ENCODE measurements at places on chromosomes 6 and 20. TPM values are rescaled to one million over a fixed set of nuclear protein-coding genes. Genes with fewer than 3 reads are reported as not detected.

GRCh38 chr6:111662794-111663593 is 57.3 kb upstream of the TRAF3IP2 start:
- no peak overlapping the region for H3K4me3 ChIP-seq
- peaks cover 37% of the 10 kb centered on the region for H3K36me3 ChIP-seq
- no peak for DNase-seq
- no peaks in the 10 kb centered on the region for H3K4me1 ChIP-seq

The STMND1 gene
- not detected for total RNA-seq

DNA sequence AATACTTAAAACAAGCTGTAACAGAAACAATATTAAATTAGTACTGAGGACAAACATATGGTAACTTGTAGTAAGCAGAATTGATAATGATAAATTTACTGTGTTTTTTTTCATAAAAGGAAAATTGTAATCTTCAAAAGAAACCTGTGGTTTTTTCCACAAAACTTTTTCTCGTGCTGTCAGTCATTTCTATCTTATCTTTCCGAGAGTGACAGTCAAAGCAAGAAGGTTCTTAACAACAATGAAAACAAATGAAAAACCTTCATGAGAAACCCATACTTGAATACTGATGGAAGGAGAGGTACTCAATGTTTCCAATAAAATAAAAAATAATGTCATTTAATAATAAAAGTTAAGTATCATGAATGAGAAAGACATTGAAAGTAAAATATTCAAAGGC is 174.0 kb downstream of the TBC1D32 start:
- H3K27me3 ChIP-seq: no peaks in the 10 kb centered on the region
- no peak for DNase-seq
- no peak overlapping the region for H3K4me3 ChIP-seq
- peaks cover 3% of the 10 kb centered on the region for H3K4me1 ChIP-seq
- H3K27ac ChIP-seq: no peak overlapping the region
- peaks cover 56% of the 10 kb centered on the region for H3K36me3 ChIP-seq

GRCh38 chr6:133833949-133834359 is 55.0 kb upstream of the TCF21 start:
- H3K27me3 ChIP-seq: peaks cover 17% of the 10 kb centered on the region
- DNase-seq: no peak
- peaks cover 8% of the 10 kb centered on the region for H3K4me1 ChIP-seq
- no peaks in the 10 kb centered on the region for H3K36me3 ChIP-seq
- no peak overlapping the region for H3K27ac ChIP-seq
- no peak overlapping the region for H3K4me3 ChIP-seq

- no peak for DNase-seq
- H3K36me3 ChIP-seq: no peaks in the 10 kb centered on the region
- H3K27me3 ChIP-seq: peaks cover 7% of the 10 kb centered on the region
- no peak overlapping the region for H3K4me3 ChIP-seq
Observed at GRCh38 chr20:54162378-54163009, 11.3 kb downstream of the CYP24A1 start.

DNA sequence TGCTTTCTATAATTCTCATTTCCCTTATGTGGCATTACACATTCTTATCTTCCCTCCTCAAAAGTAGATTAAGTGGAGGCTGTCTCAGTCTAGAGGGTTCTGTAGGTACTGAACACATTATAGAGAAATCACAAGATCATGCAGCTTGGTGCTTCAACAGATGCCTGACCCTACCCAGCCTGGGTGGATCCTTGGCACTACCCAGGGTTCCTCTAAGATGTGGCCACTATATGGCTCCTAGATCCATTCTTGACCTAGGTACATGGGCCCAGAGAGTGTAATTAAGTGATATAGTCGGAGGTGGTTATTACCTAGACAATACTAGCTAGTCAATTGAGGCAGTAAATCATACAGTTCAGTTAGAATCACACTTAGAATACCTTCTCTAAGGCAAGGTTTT is 213.9 kb downstream of the AKAP7 start:
- no peaks in the 10 kb centered on the region for H3K4me1 ChIP-seq
- H3K27me3 ChIP-seq: peaks cover 2% of the 10 kb centered on the region
- no peak for DNase-seq
- H3K36me3 ChIP-seq: no peaks in the 10 kb centered on the region

DNA sequence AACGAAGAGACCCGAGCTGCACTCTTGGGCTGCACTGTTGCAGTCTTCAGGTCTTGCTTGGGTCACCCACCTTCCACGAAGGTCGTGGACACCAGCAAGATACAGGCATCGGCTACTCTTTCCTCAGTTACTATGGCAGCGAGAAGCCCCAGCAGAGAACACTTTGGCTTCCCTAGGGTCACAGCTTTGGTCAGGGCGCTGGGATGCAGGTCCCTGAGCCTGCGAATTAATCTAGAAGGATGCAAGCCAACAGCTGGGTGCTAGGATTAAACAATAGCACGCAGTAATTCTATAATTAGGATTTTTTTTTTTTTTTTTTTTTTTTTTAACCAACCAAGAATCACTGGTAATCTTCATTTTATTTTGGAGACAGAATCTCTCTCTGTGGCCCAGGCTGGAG is 2.1 kb downstream of the KHDC3L start:
- no peak overlapping the region for H3K27ac ChIP-seq
- H3K36me3 ChIP-seq: no peaks in the 10 kb centered on the region
- DNase-seq: no peak
- no peaks in the 10 kb centered on the region for H3K4me1 ChIP-seq

GRCh38 chr6:150179030-150179429 is 36.2 kb downstream of the PPP1R14C start:
- no peaks in the 10 kb centered on the region for H3K27me3 ChIP-seq
- no peak overlapping the region for H3K27ac ChIP-seq
- H3K36me3 ChIP-seq: no peaks in the 10 kb centered on the region
- H3K4me1 ChIP-seq: peaks cover 19% of the 10 kb centered on the region
- H3K4me3 ChIP-seq: no peak overlapping the region

GRCh38 chr6:127539272-127539671 is 20.1 kb upstream of the MTCL3 start:
- H3K36me3 ChIP-seq: no peaks in the 10 kb centered on the region
- peaks cover 8% of the 10 kb centered on the region for H3K27me3 ChIP-seq
- H3K4me1 ChIP-seq: no peaks in the 10 kb centered on the region
- H3K4me3 ChIP-seq: no peak overlapping the region
- H3K27ac ChIP-seq: no peak overlapping the region
- DNase-seq: no peak

DNA sequence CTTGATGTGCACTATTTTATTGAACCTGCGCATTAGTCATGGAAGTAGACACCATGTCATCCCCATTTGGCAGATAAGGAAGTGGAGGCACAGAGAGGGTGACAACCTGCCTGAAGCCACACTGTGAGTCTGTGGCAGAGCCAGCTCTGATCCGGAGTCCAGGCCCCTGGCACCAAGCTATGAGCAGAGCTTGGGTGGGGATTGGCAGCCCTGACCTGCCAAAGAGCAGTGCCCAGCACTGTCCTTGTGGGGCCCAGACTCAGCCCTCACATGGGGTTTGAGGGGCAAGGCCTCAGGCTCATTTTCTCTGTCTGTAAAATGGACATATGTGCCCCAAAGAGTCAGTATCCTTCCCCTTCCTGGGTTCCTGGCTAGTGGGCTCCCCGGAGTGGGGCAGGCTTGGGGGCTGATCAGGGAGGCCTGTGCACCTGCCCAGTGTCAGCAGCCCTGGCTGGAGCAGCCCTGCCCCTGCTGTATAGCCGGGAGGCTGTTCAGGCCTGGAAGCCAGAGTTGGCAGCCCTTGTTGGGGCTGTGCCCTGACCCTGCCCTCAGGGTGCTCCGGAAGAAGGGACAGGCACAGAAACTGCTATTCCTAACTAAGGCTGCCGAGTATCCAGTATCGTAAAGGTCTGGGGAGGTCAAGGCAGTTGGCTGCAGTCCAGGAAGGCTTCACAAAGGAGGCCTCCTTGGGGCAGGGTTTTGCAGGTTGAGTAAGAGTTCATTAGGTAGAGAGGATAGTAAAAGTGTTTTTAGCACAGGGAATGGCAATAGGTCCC is 38.7 kb downstream of the TGM2 start:
- H3K4me3 ChIP-seq: no peak overlapping the region
- no peaks in the 10 kb centered on the region for H3K27me3 ChIP-seq
- no peaks in the 10 kb centered on the region for H3K4me1 ChIP-seq
- H3K27ac ChIP-seq: no peak overlapping the region
- DNase-seq: no peak
- no peaks in the 10 kb centered on the region for H3K36me3 ChIP-seq

All from activated B cell treated with CpG ODN at 0.5 μM for 24 hours (primary cell).